Activated CD8-positive, alpha-beta memory T cell treated with anti-CD3 and anti-CD28 coated beads for 1 hour (primary cell): ENCODE measurements at places on chromosomes 6 and 20.

DNA sequence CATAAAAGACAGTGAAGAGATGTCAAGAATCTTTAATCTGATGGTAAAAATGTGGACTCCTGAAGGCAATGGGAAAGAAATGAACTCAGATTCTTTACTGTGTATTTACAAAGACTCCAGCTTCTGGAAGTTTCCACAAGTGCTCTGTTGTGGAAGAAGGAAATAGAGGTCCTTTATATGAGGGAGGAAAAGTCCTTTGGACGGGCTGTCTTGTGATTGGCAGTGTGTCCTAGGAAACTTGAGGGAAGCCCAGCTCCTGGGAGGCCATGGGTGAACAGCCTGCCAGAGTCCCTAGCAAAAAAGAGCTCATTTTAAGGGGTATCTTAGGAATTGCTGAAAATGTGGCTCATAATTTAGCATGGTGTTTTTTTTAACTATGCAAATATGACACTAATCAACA, 92.0 kb downstream of the RNASET2 start:
- no peak for DNase-seq

- DNase-seq: no peak
Measured at GRCh38 chr6:137013031-137013430, 31.7 kb downstream of the IL20RA start.

- no peak for DNase-seq
Measured at GRCh38 chr6:15879371-15880261, 216.8 kb upstream of the DTNBP1 start.

DNA sequence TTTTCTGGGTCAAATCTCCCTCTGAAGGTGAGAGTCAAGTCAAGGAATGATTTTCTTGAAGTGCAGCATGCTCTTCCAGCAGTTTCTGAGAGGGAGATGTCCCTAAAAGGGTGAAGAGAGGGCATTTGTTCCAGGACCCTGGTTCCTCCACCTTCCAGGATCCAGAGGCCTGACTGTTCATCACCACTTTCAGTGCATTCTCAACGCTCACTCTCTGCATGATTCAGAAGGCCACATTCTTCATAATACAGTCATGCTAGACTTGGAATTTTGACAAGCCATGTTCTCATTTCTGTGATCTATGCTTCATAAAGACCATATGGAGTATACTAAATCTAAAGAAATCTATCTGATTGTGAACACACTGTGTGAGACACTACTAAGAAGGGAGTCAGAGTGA, 85.1 kb downstream of the PDE7B start:
- no peak for DNase-seq

DNA sequence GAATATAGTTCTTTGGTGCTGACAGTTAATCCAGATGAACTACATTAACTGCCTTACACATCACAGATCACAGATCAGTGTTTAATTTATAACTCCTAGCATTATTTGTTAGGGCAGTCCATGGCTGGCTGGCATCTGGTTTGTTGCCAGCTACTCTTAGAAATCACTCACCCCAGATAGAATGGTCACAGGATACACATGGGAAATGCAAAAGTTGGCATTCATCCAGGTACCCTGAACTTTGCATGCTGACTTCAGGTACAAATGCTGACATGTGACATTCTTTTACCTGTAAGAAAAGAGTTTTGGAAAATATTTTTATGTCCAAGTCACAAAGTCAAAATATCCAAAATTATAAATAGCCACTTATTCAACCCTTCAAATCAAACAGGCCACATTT, 20.2 kb downstream of the FBXL4 start:
- DNase-seq: no peak
